ENCODE measurements at places on chromosomes 4 and X.

DNA sequence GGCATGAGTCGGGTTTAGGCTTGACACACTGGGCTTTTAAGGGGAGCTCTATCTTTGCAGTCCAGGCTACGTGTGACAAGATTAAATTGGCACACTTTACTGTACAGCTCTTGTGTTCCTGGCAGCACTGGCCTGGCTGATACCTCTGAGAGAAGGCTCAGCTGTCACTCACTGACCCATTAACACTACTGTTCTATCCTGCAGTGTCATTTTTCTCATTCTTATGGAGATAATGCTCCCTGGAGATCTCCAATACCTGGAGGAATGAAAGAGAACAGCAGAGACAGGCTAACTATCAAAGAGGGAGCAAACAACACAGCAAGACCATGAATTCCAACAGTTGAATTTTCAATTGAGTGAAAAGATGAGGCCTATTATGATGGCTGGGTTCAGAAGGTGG, 1.7 kb upstream of the PDHA2 start:
- DNase-seq, result no peak

GRCh38 chr4:8028884-8029568, 89.4 kb upstream of the AFAP1 start:
- no peak for DNase-seq

GRCh38 chr4:95159384-95159783, 389.4 kb downstream of the UNC5C start:
- DNase-seq, result no peak

DNA sequence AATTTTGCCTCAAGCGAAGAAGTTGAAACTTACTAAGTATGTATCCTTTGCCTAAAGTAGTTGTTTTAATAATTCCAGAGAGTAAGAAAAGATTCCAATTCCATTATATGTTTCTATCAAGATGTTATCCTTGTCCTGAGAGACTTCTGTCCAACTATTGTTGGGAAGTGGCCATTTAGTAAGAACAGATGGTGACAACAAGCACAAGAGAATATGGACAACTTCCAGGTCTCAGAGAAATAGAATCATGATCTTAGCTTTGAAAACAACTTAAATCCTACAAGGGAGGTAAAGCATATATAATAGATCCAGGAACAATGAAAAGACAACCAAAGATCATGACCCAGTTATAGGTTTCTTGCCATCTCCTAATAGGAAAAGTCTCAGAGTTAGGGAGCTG, 486.6 kb upstream of the PCDH10 start:
- DNase-seq, result no peak

GRCh38 chrX:49951524-49952193, 29.3 kb downstream of the CLCN5 start:
- DNase-seq, result no peak

DNA sequence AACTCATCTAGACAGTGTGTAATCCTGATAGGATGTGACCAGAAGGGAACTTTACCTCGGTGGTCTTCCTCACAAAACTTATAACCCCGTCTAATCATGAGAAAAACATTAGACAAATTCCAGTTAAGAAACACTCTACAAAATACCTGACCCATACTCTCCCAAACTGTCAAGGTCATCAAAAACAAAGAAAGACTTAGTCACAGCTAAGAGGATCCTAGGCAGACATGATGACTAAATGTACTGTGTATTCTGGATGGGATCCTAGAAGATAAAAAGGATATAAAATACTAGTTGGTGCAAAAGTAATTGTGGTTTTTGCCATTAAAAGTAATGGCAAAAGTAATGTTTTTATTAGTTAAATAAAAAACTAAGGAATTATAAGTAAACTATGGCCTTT, 81.6 kb downstream of the DTHD1 start:
- peak; percentile 16 for DNase-seq

DNA sequence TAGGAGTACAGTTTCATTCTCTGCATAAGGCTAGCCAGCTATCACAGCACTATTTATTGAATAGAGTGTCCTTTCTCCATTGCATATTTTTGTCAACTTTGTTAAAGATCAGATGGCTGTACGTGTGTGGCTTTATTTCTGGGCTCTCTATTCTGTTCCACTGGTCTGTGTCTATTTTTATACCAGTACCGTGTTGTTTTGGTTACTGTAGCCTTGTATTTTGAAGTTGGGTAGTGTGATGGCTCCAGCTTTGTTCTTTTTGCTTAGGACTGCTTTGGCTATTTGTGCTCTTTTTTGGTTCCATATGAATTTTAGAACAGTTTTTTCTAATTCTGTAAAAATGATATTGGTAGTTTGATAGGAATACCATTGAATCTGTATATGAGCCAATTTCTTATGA, 182.1 kb upstream of the DIAPH2 start:
- DNase-seq, result no peak

DNA sequence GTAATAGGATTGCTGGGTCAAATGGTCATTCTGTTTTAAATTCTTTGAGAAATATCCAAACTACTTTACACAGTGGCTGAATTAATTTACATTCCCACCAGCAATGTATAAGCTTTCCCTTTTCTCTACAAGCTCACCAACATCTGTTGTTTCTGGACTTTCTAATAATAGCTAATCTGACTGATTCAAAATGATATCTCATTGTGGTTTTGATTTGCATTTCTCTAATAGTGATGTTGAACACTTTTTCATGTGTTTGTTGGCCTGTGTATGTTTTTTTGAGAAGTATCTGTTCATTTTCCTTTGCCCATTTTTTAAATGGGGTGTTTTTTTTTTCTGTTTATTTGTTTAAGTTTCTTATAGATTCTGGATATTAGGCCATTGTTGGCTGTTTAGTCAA, 659.0 kb upstream of the GNPDA2 start:
- DNase-seq, result no peak

GRCh38 chr4:167509551-167509950, 275.3 kb upstream of the SPOCK3 start:
- DNase-seq, result no peak

- DNase-seq, result no peak
These were observed 25.1 kb downstream of the FHDC1 start for GRCh38 chr4:152961014-152961772.

GRCh38 chr4:124867536-124867935, 155.0 kb upstream of the ANKRD50 start:
- DNase-seq, result peak; percentile 69

DNA sequence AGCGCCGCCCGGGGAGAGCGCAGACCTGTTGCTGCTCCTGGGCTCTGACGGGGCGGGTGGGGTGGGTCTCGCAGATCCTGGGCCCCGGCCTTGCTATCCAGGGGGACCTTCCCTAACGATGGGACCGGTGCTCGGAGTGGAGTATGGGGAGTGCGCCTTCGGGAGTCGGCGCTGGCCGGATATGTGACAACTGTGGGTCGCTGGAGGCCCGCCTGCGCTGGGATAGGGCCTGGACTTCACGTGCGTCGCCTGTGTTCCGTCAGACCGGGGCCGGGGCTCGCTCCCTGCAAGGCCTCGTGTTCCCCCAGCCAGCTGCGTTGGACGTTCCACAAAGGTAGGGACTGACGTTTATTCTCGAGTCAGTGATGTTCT, 1.3 kb downstream of the TBL1X start:
- DNase-seq, result peak; percentile 45

DNA sequence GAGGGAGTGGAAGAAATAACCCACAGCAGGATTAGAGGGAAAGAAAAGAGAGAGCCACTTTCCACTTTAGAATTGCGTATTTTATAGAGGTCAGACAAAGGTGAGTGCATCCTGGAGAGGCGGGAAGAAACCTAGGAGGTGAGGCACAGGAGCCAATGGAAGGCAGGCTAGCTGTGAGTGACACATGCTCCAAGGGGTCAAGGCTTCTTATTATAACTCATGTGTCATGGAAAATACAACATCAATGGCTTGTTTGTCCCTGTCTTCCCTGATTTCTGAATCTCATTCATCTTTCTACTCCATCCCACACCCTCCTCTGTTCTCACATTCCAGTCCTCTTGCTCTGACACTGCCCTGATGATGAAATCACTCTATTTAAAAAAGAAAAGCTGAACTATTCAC, 14.4 kb downstream of the ANXA3 start:
- peak; percentile 69 for DNase-seq

GRCh38 chrX:12881914-12882313, 15.0 kb downstream of the TLR7 start:
- DNase-seq, result no peak

DNA sequence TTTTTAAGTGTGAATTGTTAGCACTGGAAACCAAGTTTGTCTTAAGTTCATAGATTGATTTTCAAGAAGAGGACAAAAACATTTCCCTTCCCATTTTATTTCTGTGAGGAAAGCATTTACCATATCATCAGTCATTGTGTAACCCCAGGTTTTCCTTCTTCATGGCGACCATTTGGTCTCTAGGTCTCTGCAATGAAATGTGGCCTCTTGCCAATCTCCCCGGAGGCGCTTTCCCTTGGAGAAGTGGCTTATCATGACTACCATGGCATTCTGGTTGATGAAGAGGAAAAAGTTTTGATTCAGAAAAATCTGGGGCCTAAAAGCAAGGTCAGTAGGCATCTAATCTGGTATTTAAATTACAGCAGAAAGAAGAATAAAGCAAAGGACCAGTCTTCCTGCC, 54.4 kb downstream of the ADD1 start:
- no peak for DNase-seq

GRCh38 chr4:13580036-13580435, 35.7 kb upstream of the NKX3-2 start:
- no peak for DNase-seq

DNA sequence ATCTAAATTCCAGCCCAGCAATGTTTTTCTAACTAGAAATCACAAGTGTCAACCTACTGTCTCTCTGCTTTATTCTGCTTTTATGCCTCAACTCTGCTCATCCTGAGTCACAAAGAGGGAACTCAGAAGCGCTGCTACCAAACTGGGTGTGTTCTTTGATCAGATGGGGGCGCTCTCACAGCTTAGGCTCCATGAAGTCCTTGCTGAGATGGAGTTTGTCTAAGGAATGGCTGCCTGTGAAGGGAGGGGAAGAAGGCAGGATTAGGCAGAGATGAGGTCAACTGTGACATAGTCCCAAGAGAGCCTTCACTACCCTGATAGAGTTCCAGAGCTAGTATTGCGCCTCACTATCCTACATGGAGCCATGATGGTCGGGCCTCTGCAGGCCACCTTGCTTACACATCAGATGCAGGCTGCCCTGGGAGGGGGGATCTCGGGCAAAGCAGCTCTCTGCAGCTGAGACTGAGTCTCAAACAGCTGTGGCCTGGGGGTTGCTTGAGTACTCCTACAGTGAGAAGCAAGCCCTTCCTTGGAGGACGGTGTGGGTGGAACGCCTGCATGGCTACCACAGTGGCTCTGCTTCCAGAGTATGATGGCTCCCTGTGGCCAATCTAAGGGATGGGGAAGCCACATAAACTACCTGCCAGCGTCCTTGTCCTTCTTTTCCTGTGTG, 219.9 kb downstream of the CCNG2 start:
- no peak for DNase-seq

DNA sequence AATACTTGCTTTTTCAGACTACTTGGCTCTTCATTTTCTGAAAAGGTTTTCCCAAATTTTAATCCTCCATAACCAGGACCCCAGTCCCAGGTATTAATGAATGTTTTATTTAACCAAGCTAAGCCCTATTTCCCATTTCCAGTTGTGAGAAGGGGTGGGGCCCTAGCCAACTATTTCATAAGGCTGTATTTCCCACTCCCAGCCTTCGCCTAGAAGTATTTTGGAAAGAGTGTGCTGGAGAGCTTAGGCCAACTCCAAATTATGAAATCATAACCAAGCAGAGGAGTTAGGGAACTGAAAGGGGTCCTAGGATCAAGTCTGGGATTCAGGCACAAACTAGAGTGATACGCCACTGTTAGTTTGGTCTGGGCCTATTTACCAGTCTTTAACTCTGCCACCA, 148.4 kb upstream of the GPC4 start:
- DNase-seq, result no peak

GRCh38 chr4:31408121-31408520, 688.0 kb downstream of the PCDH7 start:
- peak; percentile 8 for DNase-seq

DNA sequence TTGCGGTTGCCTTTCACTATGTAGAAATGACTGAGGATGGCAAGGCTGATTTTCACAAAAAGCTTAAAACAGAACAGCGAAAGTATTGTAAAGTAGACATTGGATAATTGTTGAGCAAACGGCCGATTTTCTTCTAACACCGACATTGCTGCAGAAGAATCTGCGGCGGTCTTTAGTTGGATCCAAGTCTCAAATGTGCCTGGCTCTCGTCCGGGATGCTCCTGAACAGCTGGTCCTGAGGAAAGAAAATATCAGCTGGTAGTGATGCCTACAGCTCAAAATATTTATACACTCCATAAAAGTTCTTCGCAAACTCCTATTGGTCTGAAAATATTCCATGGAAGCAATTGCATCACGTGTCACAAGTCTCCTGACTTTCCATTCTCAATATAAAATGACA, at the start of gene ASB5:
Gene ASB5 (minus strand): TSS at position 260 of the 400 bp plus-strand sequence. CDS start 114 bp downstream, at position 146.
- DNase-seq, result no peak

GRCh38 chrX:10769696-10770619, 149.6 kb upstream of the MID1 start:
- peak; percentile 43 for DNase-seq

- no peak for DNase-seq
These were observed 155.9 kb upstream of the ANXA3 start for GRCh38 chr4:78395642-78396041.

DNA sequence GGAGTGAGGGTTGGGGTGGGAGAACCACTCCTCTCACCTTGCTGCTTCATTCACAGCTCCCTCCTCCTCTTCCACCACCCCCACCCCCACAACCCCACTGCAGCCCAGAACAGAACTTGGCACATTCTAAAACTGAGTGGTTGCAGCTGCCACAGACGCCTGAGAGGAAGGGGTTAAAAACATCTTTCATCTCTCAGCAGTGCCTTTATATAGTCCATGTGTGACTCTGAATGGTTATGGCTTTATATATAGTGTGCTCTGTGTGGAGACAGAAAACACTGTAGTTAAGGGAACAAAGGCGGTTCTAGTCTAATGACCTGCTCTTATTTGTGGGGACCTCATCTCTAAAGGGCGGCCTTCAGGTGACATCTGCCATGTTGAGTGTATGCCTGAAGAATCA, 144.8 kb downstream of the BCOR start:
- DNase-seq, result no peak

DNA sequence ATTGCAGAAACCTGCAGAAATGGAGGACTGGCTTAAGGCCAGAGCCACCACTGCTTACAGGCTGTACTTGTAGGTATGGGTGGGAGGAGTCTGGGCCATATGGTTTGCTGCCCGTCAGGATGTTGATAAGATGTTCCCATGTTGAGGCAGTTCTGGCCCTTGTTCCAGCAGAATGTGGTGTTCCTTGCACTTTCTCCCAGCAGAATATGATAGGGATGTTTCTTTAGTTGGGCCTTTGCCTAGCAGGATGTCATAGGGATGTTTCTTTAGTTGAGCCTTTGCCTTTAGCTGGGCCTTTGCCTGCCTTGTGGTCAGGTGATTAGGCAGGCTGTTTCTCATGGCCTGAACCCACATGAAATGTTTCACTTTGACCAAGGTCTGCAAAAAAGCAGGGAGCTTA, 139.1 kb upstream of the PAQR3 start:
- DNase-seq, result no peak

GRCh38 chr4:155072417-155072816, 136.0 kb upstream of the NPY2R start:
- DNase-seq, result no peak

- no peak for DNase-seq
These were observed 39.2 kb upstream of the HMX1 start for GRCh38 chr4:8910822-8911315.

Data from fibroblast of skin of back (primary cell).